DND-41 (cell line): ENCODE measurements at places on chromosomes 5 and 9.

GRCh38 chr5:77454123-77454522 lies 38.0 kb downstream of the WDR41 start:
- no peak for DNase-seq

GRCh38 chr5:60538955-60539866 lies 160.8 kb downstream of the DEPDC1B start:
- DNase-seq = no peak

- DNase-seq = no peak
These were observed 61.2 kb downstream of the VAV2 start for GRCh38 chr9:133930682-133931485.

- peak; percentile 70 for DNase-seq
These were observed at the start of gene TEX48 for GRCh38 chr9:114681594-114682332. TEX48 (minus strand) TSS chr9:114682192; CDS start chr9:114671723, 10,469 bp downstream.

- no peak for DNase-seq
These were observed 6.0 kb downstream of the RASEF start for GRCh38 chr9:83056911-83057310.

DNA sequence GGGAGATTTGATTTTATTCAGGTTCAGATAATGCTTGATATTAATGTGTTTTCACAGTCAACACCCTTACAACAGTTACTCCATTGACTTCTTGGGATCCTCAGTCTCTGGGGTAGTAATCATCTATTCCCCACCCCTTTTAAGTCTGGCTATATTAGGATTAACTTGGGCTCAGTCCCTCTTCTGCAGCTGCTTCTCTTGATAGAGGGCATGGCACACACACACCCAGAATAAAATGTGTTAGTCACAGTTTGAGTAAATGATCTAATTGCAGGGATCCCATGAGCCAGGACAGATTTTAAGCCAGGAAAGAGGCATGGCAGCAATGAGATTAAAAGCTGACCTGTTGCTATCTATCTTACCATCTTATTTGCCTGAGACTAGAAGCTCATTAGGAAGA lies 53.7 kb upstream of the VLDLR start:
- no peak for DNase-seq

DNA sequence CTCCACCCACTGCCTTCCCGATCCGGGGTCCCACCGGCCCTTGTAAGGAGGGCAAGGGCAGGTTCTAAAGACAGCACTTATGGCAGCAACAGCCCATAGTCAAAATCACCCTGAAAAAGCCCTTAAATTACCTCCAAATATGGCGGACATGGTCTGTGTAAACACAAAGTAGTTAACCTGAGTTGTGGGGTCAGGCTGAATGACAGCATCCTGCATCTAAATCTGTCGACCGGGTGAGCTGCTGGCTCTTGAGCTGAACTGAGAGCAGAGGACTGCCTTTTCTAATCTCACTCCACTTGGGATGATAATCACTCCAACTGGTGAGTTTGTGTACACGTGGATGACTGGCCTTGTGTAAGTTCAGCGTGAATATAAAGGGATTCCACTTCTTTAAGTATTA lies 249.6 kb downstream of the DENND1A start:
- no peak for DNase-seq
